WTC11 (cell line): ENCODE measurements at places on chromosomes 3 and 15. TPM values are rescaled to one million over a fixed set of nuclear protein-coding genes. Genes with fewer than 3 reads are reported as not detected.
A peak's percentile ranks its signal among the peaks of the same experiment; 100 is the strongest.

DNA sequence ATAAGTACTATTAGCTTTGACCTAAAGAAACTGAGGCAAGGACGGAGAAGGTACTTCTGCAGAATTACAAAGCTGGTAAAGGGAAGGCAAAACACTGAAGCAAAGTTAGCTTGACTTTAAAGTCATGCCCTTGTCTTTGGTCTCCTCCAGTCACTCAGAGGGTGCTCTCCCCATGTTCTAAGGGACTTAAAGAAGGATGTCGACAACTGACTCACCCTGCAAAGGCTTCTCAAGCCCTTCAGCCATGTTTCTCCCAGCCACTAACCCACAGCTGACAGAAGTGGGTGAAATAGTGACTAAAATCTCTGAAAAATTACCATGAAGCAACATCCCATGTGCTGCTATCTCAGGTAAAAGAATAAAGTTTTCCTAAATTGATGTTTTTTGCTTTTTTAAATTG, 46.4 kb downstream of the SUCLG2 start:
- peaks cover 35% of the 10 kb centered on the region for H3K36me3 ChIP-seq
- H3K27me3 ChIP-seq = no peaks in the 10 kb centered on the region
- peaks cover 5% of the 10 kb centered on the region for H3K4me1 ChIP-seq
- no peak overlapping the region for H3K27ac ChIP-seq

- H3K4me1 ChIP-seq = peaks cover 53% of the 10 kb centered on the region
- peak; percentile 48 for DNase-seq
- H3K36me3 ChIP-seq = no peaks in the 10 kb centered on the region
- no peak overlapping the region for H3K4me3 ChIP-seq
These were observed 215.5 kb downstream of the NR1D2 start for GRCh38 chr3:24160424-24161095.

DNA sequence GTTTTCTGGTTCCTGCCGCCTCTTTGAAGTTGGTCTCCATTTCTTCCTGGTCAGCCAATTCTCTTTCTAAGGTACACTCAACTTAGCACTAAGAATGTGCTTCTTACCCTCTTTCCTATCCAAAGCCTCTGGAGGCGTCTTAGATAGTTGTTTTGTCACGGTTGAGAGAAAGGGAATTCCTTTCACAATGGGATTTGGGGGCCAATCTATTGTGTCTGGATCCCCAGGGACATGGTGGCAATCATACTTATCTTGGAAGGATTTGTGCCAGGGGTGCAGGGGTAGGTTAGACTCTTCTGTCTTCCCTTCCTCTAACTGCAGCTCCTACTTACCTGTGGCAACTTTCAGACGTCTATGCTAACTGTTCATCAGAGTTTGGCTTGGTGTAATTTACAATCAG, 287.1 kb downstream of the SOX2 start:
- H3K36me3 ChIP-seq = no peaks in the 10 kb centered on the region
- no peak overlapping the region for H3K4me3 ChIP-seq
- H3K27ac ChIP-seq = no peak overlapping the region
- DNase-seq = no peak
- H3K27me3 ChIP-seq = no peaks in the 10 kb centered on the region
- H3K4me1 ChIP-seq = peaks cover 12% of the 10 kb centered on the region

- peaks cover 20% of the 10 kb centered on the region for H3K4me1 ChIP-seq
- peaks cover under 1% of the 10 kb centered on the region for H3K27me3 ChIP-seq
- no peak overlapping the region for H3K4me3 ChIP-seq
- H3K27ac ChIP-seq = no peak overlapping the region
- no peaks in the 10 kb centered on the region for H3K36me3 ChIP-seq
- DNase-seq = no peak
These were observed 1.9 kb upstream of the ADPGK start for GRCh38 chr15:72785432-72785831.

DNA sequence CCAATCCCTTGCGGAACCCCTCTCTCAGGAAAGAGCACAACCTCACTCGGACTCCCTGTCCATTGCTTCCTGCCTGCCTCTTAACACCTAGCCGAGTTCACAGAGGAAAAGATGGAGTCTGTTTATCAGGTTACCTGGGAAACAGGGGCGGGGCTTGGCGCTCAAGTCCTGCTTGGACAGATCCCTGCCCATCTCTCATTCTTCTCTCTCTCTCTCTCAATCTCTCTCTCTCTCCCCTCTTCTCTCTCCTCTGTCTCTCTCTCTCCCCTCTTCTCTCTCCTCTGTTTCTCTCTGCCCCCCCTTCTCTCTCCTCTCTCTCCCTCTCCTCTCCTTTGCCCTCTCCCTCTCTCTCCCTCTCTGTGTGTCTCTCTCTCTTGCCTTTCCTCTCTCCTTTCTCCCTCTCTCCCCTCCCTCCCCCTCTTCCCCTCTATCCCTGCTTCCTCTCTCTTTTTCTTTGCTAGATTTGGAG, at the start of gene EFHB:
Gene EFHB (minus strand): TSS at position 120 of the 469 bp plus-strand sequence. CDS start 199 bp downstream, outside the sequence.
- DNase-seq = peak; percentile 82
- H3K27ac ChIP-seq = peak within 1 kb of the TSS; percentile 79
- H3K36me3 ChIP-seq = no peaks in the 10 kb centered on the region
- H3K4me1 ChIP-seq = peaks cover 17% of the 10 kb centered on the region

BCL2A1 gene
- total RNA-seq = 0.25 to 0.32 TPM (median 0.28 TPM) in 3 replicates

IL17RD gene
- 59.1 to 72.9 TPM (median 66.0 TPM) in 3 replicates for total RNA-seq
